ENCODE measurements at places on chromosomes 12 and 14. TPM values are rescaled to one million over a fixed set of nuclear protein-coding genes. Genes with fewer than 3 reads are reported as not detected.

Gene SLC5A8
- not detected for total RNA-seq

Gene ASB2
- 2.3 TPM for total RNA-seq

Gene NAV3
- total RNA-seq: 1.1 TPM

Gene SERPINA9
- total RNA-seq: not detected

Gene FBXO34
- 18.1 TPM for total RNA-seq

GRCh38 chr12:23880988-23881387 lies 68.5 kb downstream of the SOX5 start:
- DNase-seq: no peak
- no peaks in the 10 kb centered on the region for H3K4me1 ChIP-seq
- no peaks in the 10 kb centered on the region for H3K36me3 ChIP-seq
- H3K4me3 ChIP-seq: no peak overlapping the region
- H3K27ac ChIP-seq: no peak overlapping the region
- H3K27me3 ChIP-seq: no peaks in the 10 kb centered on the region

DNA sequence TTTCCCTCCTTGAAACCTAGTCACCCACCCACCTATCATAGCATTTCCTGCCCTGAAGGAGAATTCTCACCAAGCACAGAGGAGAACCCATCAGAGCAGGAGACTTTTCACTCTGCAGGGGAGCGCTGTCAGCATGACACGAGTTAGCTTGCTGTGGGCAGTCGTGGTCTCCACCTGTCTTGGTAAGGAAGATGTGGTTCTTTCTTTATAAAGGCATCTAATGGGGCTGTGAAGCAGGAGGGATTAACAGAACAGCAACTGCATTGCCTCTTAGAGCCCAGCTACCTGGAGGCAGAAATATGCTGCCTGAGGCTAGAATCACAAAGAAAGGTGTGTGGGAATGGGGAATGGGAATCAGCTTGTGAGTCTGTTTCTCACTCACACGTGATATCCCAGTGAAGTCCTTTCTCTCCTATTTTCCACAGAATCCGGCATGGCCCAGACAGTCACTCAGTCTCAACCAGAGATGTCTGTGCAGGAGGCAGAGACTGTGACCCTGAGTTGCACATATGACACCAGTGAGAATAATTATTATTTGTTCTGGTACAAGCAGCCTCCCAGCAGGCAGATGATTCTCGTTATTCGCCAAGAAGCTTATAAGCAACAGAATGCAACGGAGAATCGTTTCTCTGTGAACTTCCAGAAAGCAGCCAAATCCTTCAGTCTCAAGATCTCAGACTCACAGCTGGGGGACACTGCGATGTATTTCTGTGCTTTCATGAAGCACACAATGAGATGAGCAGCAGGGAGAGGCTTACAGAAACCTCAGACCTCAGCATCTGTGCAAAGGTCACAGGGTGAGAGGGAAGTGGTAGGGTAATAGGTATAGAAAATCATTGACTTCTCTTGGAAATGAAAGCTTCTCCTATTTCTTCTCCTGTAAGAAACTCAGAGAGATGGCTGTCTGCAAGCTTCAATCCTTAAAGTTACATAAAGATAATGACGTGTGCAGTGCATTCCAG lies 316.9 kb downstream of the DAD1 start:
- H3K27ac ChIP-seq: no peak overlapping the region
- no peaks in the 10 kb centered on the region for H3K36me3 ChIP-seq
- H3K27me3 ChIP-seq: no peaks in the 10 kb centered on the region
- no peak overlapping the region for H3K4me3 ChIP-seq
- no peaks in the 10 kb centered on the region for H3K4me1 ChIP-seq

GRCh38 chr12:26229910-26230309 lies 34.5 kb downstream of the SSPN start:
- no peak overlapping the region for H3K27ac ChIP-seq
- no peak for DNase-seq
- H3K4me3 ChIP-seq: no peak overlapping the region
- no peaks in the 10 kb centered on the region for H3K36me3 ChIP-seq
- H3K4me1 ChIP-seq: no peaks in the 10 kb centered on the region

DNA sequence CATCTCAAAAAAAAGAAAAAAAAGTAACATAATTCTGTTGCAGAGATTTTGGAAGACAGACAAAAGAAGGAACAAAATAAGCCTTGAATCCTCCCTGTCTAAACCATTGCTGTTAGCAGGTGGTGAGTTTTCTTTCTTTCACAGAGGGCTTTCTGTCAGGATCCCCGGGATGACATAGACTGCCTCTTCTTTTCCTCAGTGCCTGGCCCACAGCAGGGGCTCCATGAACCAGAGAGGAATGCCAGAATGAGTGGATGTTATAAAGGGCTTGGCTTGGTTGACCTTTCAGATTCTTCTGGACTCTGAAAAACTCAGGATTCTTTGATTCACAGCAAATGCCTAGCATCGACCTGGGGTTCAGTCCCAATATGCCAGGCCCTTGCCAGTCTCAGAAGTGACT lies 45.8 kb upstream of the CORO1C start:
- no peak for DNase-seq
- H3K4me1 ChIP-seq: peaks cover 43% of the 10 kb centered on the region
- H3K27ac ChIP-seq: no peak overlapping the region
- no peak overlapping the region for H3K4me3 ChIP-seq

DNA sequence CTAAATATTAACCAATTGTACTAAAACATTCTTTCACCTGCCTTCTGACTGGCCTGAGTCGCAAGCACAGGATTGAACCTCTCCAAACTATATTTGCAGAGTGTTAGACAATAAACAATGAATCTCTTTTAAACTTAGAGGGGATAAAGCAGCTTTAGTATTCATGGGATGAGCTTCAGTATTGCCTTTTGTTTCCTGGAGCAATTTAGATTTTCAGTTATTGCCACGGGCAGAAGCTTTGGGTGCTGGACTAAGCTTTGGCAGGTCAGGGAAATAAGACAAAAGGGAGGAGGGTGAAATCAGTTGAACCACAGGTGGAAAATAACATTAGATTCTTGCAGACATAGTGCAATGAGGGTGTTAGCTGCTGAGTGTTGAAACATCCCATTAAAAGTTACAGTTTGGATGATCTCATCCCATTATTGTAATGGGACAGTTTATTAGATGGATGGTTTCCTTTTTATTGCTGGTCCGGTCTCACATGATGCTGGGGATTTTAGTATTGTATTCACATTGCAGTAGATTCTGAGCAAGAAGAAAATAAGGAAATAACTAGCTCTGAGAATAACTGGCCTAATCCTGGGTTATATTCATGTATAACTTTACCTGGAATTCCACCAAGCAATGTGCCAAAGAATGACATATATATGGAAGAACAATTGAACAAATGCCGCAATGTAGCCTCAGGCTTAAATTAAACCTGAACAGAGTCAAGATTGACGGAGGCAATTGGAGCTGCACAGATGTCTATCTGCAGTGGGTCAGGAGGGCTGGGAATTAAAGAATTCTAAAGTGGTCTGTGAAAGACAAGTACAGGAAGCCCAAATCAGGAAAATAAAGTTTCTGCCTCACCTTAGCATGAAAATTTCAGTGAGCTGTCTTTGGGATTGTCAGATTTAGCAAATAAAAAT lies 1092.8 kb upstream of the SEL1L start:
- H3K27ac ChIP-seq: peak overlapping the region; percentile 54
- DNase-seq: peak; percentile 45
- no peaks in the 10 kb centered on the region for H3K36me3 ChIP-seq
- no peaks in the 10 kb centered on the region for H3K27me3 ChIP-seq
- peaks cover 11% of the 10 kb centered on the region for H3K4me1 ChIP-seq

GRCh38 chr14:38524636-38525509 lies 269.0 kb upstream of the CLEC14A start:
- H3K27me3 ChIP-seq: no peaks in the 10 kb centered on the region
- DNase-seq: peak; percentile 28
- H3K4me3 ChIP-seq: no peak overlapping the region
- H3K36me3 ChIP-seq: no peaks in the 10 kb centered on the region
- H3K4me1 ChIP-seq: peaks cover 7% of the 10 kb centered on the region

DNA sequence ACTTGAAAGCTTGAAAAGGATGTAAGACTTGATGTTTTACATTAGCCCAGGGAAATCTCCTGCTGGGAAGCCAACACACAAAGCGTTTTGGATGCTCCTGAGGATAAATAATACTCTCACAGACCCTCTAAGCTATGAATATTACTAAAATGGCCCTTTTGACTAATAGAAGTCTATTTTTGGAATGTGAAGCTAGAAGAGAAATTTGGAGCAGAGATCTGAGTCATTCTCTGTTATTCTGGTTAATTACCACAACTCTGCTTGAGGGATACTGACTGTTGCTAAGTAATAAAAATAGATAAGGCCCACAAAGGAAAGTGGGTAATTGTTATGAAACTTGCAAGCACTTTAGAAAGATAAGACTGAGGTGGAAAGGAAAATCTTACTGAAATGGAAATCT lies 346.2 kb upstream of the STXBP6 start:
- no peak overlapping the region for H3K27ac ChIP-seq
- 0 out of 2 replicates have a peak, but pooled peaks cover under 1% of the 10 kb centered on the region for H3K27me3 ChIP-seq
- H3K36me3 ChIP-seq: no peaks in the 10 kb centered on the region

DNA sequence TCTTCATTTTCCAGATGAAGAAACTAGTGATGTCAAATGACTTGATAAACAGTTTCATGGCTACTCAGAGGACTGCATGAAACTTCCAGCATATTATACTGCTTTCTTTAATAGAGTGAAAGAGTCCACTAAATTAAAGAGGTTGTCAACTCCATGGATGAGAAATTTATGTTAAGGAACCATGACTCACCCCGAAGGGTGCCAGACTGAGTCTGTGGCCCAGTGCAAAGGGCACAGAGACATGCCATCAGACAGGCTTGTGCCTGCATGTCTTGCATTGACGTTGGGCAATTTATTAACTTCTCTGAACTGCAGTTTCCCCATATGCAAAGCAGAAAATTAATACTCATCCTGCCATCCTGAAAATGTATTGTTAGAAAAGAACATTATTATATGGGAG lies 382.4 kb downstream of the APAF1 start:
- no peaks in the 10 kb centered on the region for H3K36me3 ChIP-seq
- H3K27me3 ChIP-seq: no peaks in the 10 kb centered on the region
- H3K27ac ChIP-seq: no peak overlapping the region
- no peaks in the 10 kb centered on the region for H3K4me1 ChIP-seq
- DNase-seq: no peak

DNA sequence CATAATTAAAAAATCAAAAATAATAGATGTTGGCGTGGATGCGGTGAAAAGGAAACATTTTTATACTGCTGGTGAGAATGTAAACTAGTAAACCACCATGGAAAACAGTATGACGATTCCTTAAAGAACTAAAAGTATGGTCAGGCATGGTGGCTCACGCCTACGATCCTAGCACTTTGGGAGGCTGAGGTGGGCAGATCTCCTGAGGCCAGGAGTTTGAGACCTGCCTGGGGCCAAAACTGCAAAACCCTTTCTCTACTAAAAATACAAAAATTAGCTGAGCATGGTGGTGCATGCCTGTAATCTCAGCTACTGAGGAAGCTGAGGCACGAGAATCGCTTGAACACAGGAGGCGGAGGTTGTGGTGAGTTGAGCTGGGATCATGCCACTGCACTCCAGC lies 195.7 kb upstream of the BMP4 start:
- no peaks in the 10 kb centered on the region for H3K36me3 ChIP-seq
- no peak for DNase-seq
- H3K4me3 ChIP-seq: no peak overlapping the region
- no peak overlapping the region for H3K27ac ChIP-seq
- no peaks in the 10 kb centered on the region for H3K27me3 ChIP-seq

- peak overlapping the region; percentile 60 for H3K4me3 ChIP-seq
- H3K4me1 ChIP-seq: peaks cover 8% of the 10 kb centered on the region
- no peaks in the 10 kb centered on the region for H3K36me3 ChIP-seq
- H3K27ac ChIP-seq: peak overlapping the region; percentile 94
These were observed 48.5 kb downstream of the NTF3 start for GRCh38 chr12:5480218-5480937.

DNA sequence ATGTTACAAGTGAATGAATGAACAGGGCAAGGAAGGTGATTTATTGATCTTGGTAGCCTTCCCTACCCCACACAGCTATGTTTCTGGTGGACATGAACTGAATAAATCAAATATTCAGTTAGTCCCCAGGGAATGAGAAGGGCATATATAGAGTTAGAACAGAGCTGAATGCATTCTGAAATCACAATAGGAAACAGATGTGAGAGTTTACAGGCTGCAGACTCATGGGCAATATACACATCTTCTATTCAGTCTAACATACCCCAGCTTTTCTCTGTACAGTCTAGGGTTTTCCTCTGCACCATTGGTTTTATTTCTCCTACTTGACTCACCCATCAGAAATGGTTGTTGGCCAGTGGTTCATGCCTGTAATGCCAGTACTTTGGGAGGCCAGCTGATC lies 7.3 kb upstream of the STX2 start:
- H3K27me3 ChIP-seq: no peaks in the 10 kb centered on the region
- H3K27ac ChIP-seq: no peak overlapping the region
- no peaks in the 10 kb centered on the region for H3K4me1 ChIP-seq
- no peaks in the 10 kb centered on the region for H3K36me3 ChIP-seq
- no peak overlapping the region for H3K4me3 ChIP-seq
- no peak for DNase-seq

- no peak for DNase-seq
- H3K36me3 ChIP-seq: no peaks in the 10 kb centered on the region
- H3K4me1 ChIP-seq: no peaks in the 10 kb centered on the region
- no peak overlapping the region for H3K27ac ChIP-seq
- H3K27me3 ChIP-seq: no peaks in the 10 kb centered on the region
These were observed 318.6 kb downstream of the ITPR2 start for GRCh38 chr12:26514364-26514763.

DNA sequence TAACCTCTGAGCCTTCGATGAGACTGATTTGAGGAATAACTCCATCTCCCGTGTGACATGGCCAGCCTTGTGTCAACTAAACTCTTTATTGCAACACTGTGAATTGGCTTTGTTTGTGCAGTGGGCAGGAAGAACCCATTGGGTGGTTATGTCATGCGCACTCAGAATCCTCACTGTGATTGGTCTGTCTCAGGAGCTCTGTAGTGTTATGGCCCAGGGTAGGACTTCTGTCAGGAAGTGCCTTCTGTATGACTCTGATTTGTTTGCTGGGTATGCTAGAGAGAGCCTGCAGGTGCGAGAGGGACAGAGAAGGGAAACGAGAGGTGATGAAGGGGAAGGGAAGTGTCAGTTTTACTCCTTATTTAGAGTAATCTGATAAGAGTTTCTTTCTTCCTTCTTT lies 71.5 kb upstream of the DCD start:
- no peak overlapping the region for H3K4me3 ChIP-seq
- DNase-seq: no peak
- H3K36me3 ChIP-seq: no peaks in the 10 kb centered on the region
- no peaks in the 10 kb centered on the region for H3K27me3 ChIP-seq

Measured in SJCRH30 (cell line).